Smooth muscle cell of the coronary artery (primary cell): ENCODE measurements at places on chromosomes 2 and 18. TPM values are rescaled to one million over a fixed set of nuclear protein-coding genes. Genes with fewer than 3 reads are reported as not detected.

Gene MAB21L4
- total RNA-seq: not detected in 2 replicates

Gene CIDEA
- not detected in 2 replicates for total RNA-seq

Gene IL36B
- total RNA-seq: not detected in 2 replicates

Gene SH2D6
- 0.23 TPM in 1 of 2 replicates, not detected in the other for total RNA-seq

Gene ERFE
- total RNA-seq: 0.82 TPM in 1 of 2 replicates, not detected in the other

Gene AGBL5
- 14.3 and 25.0 TPM in 2 replicates for total RNA-seq

Gene RAB27B
- total RNA-seq: 1.3 and 15.4 TPM in 2 replicates

Gene CHRND
- not detected in 2 replicates for total RNA-seq

Gene TGFA
- 1.7 TPM in 1 of 2 replicates, not detected in the other for total RNA-seq

Gene RNF125
- 0.08 and 0.35 TPM in 2 replicates for total RNA-seq

Gene ANO7
- 0.12 and 0.23 TPM in 2 replicates for total RNA-seq

Gene PRSS56
- not detected in 2 replicates for total RNA-seq

Gene CEBPZOS
- 3.5 and 8.7 TPM in 2 replicates for total RNA-seq

Gene TANC1
- 23.3 and 61.2 TPM in 2 replicates for total RNA-seq

Gene CNRIP1
- total RNA-seq: 14.1 and 23.1 TPM in 2 replicates

Gene SPATS2L
- total RNA-seq: 25.4 and 48.6 TPM in 2 replicates

Gene FER1L5
- total RNA-seq: 0.30 and 0.70 TPM in 2 replicates

Gene TMEM17
- total RNA-seq: 0.70 and 1.4 TPM in 2 replicates

Gene SLC9A4
- not detected in 2 replicates for total RNA-seq

Gene PROC
- 0.30 TPM in 1 of 2 replicates, not detected in the other for total RNA-seq

Gene RAD51AP2
- total RNA-seq: under 0.01 TPM in 1 of 2 replicates, not detected in the other

Gene CPO
- 0.47 TPM in 1 of 2 replicates, not detected in the other for total RNA-seq

Gene TEKT4
- total RNA-seq: not detected in 2 replicates

Gene SULT1C4
- total RNA-seq: not detected in 2 replicates

Gene SKA1
- total RNA-seq: 0.94 and 3.5 TPM in 2 replicates

Gene RBM43
- total RNA-seq: 3.9 TPM in 2 replicates

Gene LRP2
- not detected in 2 replicates for total RNA-seq

Gene HADHA
- 105 and 129 TPM in 2 replicates for total RNA-seq

Gene NPPC
- not detected in 2 replicates for total RNA-seq

Gene RAB6C
- total RNA-seq: not detected in 2 replicates

Gene CSRNP3
- 2.1 and 2.7 TPM in 2 replicates for total RNA-seq

Gene COL4A3
- 7.3 and 8.3 TPM in 2 replicates for total RNA-seq

Gene SUCLG1
- total RNA-seq: 28.0 and 62.6 TPM in 2 replicates

Gene CDKL4
- 0.82 and 1.2 TPM in 2 replicates for total RNA-seq

Gene IL1B
- total RNA-seq: 0.82 and 60.4 TPM in 2 replicates

Gene SLC4A1AP
- total RNA-seq: 20.0 and 24.1 TPM in 2 replicates

Gene GREB1
- 0.15 and 2.1 TPM in 2 replicates for total RNA-seq

Gene OTOS
- 0.23 TPM in 1 of 2 replicates, not detected in the other for total RNA-seq

Gene WIPF1
- 6.1 and 7.2 TPM in 2 replicates for total RNA-seq

Gene ANKRD29
- 0.60 and 17.8 TPM in 2 replicates for total RNA-seq

Gene SFT2D3
- total RNA-seq: 1.6 and 4.2 TPM in 2 replicates

Gene LYPD1
- total RNA-seq: 0.59 and 256 TPM in 2 replicates

Gene CD8B
- total RNA-seq: not detected in 2 replicates

Gene CHST9
- total RNA-seq: not detected in 2 replicates

Gene ZFAND2B
- total RNA-seq: 23.9 and 30.9 TPM in 2 replicates

Gene FHOD3
- total RNA-seq: 7.0 and 7.7 TPM in 2 replicates

Gene SULT1C2
- 1.1 TPM in 1 of 2 replicates, not detected in the other for total RNA-seq

Gene CTLA4
- total RNA-seq: not detected in 2 replicates

Gene NAT8
- not detected in 2 replicates for total RNA-seq

Gene SKOR2
- total RNA-seq: not detected in 2 replicates

Gene SPDYA
- 0.12 and 0.53 TPM in 2 replicates for total RNA-seq

Gene COPS7B
- total RNA-seq: 11.7 and 14.4 TPM in 2 replicates

Gene CDH19
- under 0.01 and 2.5 TPM in 2 replicates for total RNA-seq

Gene EMILIN1
- total RNA-seq: 213 and 319 TPM in 2 replicates

Gene NPHP1
- 3.6 and 7.5 TPM in 2 replicates for total RNA-seq

Gene MOCOS
- 0.68 and 4.7 TPM in 2 replicates for total RNA-seq

Gene CYS1
- total RNA-seq: 0.45 and 1.6 TPM in 2 replicates

Gene TBR1
- not detected in 2 replicates for total RNA-seq
